ENCODE measurements at places on chromosomes 11 and 22.

DNA sequence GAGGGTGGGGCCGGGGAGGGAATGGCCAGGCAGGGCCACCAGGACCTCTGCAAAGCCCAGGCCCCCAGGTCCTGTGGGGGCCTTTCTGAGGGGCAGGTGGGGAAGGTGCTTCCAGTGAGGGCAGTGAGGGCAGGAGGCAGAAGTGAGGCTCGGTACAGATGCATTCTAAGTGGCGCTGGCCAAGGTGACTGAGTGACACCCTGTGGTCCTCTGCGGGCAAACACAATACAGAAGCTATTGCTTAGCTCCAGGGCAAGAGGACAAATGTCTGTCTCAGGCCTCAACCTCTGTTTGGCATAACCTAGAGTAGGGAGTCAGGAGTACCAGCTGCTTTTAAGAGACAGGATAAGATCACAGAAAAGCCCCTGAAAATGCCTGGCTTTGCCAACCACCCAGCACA lies 31.3 kb downstream of the B3GAT1 start:
- no peak for DNase-seq

DNA sequence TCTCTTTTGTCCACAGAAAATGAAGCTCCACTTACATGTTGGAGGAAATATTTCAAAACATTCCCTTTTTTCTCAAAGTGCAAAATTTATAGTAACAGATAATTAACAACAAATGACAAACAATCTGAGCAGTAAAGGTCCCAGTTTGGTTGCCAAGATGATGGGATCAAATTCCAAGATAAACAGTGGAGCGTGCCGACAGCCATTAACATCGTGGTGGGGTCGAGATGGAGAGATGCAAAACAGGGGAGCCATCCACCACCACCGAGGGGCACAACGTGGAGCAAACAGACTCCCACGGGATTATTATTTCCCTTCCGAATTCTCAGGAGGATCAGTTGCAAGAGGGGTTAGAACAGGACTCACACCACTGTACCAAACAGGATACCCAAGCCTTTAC lies 17.2 kb downstream of the MPPED2 start:
- no peak for DNase-seq

DNA sequence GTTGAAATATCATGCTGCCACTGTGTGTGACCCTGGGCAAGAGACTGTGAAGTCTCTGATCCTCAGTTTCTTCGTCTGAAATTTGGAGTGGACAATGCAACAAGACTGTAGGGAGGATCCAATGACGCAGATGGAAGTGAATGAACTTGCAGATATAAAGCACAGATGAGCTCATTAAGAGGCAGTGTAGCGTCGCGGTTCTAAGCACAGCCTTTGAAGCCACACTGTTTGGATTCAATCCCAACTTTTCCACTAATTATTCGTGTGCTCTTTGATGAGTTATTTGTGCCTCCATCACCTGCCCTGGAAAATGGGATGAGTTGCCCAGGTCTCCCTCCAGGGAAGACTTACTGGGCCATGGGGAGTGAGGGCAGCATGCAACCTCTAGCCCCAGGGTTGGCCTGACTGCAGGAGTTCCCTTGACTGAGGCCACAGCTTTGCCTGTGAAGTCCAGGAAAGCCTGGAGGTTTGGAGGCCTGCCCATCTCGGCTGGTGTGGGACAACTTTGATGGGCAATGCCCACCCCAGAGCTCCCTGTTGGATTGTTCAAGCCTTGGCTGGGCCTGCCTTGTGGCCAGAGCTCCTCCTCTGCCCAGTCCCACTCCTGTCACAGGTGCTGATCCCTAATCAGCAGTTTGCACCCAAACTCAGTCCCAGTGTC lies 266.0 kb upstream of the B3GAT1 start:
- DNase-seq: no peak

GRCh38 chr11:45252134-45252856 lies 33.8 kb downstream of the SYT13 start:
- DNase-seq: peak; percentile 64

DNA sequence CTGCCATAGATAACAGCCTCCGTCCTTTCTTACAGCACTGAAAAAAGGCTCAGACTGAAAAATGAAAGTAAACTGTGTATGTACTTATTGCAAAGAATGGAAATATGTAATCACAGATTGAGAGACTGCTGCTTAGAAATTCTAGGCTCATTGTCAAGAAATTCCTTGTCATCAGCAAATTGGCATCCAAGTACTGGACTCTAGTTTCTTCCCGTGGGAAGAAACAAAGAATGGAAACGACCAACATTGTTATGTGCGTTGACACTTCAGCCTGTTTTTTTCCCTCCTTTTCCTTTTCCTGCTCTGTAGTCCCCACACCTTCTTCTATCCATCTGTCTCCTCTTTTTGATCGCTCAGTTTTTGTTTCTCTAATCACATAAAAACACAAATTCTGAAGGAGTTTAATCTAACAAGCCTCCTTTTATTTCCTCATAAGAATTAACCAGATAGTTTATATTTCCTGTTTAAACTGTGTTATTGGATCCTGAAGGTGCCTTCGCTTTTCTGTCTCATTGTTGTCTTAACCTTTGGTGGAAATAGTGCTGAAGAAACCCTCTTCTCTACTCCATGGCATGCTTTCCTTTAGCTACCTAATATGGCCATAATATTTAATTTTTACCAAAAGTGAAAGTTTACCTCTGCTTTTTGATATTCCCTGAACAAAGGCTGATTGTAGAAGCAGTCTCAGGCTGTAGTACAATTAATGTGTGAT lies 20.0 kb upstream of the CASP12 start:
- DNase-seq: peak; percentile 15

- no peak for DNase-seq
These were observed 47.8 kb downstream of the ARRB1 start for GRCh38 chr11:75303544-75304224.

GRCh38 chr22:26906464-26906863 lies 249.1 kb downstream of the MIAT start:
- DNase-seq: no peak

GRCh38 chr11:67641338-67642172 lies 2.0 kb upstream of the TBX10 start:
- DNase-seq: no peak

DNA sequence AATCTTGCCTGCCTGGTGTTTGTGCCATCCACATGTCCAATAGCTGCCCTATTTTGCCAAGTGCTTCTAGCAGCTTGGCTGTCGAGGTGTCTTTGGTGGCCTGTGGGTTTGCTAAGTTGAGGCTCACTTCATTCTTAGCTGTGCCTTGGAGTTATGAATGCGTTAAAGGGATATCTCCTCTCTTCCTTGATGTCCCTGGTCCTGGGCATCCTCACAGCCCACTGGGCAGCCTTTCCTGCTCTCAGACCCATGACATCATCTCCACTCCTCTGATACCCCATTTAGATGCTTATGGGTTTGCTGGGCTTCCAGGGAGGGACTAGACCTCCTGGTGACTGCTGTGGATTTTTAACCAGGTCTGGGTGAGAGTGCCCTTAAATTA lies 1.3 kb downstream of the LDLRAD3 start:
- no peak for DNase-seq

- no peak for DNase-seq
These were observed 1.5 kb downstream of the FADS3 start for GRCh38 chr11:61889831-61890230.

GRCh38 chr11:40975076-40975475 lies 484.4 kb downstream of the LRRC4C start:
- DNase-seq: no peak

- no peak for DNase-seq
These were observed 135.6 kb downstream of the NAV2 start for GRCh38 chr11:19848219-19848618.

DNA sequence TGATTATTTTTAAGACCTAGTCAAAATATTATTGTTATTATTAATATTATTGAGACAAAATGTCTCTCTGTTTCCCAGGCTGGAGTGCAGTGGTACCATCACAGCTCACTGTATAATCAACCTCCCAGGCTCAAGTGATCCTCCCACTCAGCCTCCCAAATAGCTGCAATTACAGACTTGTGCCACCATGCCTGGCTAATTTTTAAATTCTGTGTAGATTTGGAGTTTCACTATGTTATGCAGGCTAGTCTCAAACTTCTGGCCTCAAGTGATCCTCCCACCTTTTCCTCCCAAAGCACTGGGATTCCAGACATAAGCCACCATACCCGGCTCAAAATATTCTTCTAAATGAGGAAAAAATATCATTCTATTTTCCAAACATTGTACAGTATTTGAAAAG lies 37.0 kb downstream of the SLC36A4 start:
- DNase-seq: no peak

DNA sequence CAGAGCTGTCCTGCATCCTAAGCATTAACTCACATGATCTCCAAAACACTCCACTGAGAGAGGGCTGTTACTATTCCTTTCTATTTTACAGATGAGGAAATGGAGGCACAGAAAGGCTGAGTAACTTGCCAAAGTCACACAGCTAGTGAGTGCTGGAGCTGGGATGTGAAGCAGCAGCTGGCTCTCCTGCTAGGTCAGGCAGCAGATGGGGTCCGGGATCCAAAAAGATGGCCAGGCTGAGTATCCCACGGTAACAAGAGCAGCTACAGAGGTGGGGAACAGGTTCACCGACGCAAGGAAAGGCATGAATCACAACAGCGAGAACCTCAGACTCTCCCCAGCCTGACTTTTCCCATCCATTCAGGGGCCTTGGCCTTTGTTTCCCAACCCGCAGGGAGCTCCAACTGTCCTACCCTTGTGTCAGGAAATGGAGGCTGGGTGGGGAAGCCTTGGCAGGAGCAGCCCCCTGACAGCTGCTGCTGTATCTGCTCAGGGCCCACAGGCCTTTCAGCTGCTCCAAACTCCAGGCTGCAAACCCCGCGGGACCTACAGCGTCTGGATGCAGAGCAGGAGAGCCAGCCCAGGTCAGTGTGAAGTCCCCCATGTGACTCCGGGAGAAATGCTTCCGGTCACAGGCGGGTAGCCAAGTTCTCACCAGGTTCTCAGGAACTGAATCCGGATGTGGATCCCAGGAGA lies 29.5 kb downstream of the DKK3 start:
- DNase-seq: no peak

DNA sequence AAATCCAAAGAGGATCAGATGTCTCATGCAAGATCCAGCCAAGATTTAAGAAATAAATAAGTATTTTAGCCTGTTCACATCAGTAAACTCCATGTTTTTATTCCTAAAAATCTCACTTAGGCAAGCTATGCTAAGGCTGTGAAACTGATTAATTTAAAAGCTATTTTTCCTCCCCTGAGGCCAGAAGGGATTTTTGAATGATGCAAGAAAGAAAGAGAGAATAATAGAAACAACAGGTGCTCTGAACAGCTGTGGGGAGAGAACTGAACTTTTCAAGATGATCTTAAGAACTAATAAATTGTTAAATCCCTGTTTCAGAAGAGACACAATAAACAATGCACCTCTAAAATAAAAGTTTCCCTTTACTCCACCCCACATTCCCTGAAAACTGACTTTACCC lies 241.6 kb downstream of the DLG2 start:
- no peak for DNase-seq
